ENCODE measurements at places on chromosomes 4 and X.

GRCh38 chr4:178241601-178242118, 799.4 kb upstream of the AGA start:
- DNase-seq, result no peak

DNA sequence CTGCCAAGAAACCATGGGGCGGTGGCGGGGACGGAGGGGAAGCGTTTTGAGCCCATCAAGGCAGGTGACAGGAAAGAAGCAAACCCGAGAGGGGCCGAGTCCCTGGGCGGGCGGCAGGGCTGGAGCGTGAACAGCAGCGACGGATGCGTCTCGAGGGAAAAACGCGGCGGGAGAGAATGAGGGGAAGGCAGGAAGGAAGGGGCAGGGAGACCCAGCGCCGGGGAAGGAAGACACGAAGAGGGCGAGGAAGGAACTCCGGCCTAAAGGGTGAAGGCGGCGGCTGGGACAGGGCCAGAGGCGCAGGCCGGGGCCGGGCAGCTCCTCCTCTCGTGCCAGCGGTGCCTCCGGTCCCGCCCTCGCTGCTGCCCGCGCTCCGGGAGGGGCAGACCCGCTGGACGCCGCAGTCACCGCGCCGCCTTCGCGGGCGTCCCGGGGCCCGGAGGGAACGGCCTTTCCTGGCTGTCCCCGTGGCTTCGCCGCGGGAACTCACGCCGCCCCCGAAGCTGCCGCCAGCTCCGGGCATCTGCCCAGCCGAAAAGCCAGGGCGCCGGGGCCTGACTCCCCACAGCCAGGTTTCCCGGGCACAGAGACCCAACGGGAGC, 751 bp upstream of the RGS12 start:
- DNase-seq, result no peak

DNA sequence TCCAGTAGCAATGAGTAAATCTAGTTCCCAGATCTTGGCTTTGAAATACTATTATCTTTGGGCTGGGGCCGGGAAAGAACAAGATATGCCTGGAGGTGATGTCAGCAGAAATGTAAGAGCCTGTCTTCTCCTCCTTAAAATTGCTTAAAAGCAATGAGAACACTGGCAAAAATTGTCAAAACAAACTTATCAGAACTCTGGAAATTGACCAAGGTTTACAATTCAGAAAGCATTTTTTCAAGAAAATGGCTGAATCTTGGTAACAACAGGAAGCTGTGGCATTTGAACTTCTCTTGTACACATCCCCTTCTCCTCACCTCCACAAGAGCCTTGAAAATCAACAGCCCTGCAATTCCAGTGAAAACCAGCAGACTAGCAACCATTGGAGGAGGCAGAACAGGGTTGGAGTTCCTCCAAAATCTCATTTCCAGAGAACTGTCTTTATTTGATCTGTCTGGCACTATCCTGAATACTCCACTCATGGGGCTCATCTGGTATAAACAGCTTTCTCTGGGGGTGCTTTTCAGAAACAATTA, 13.5 kb downstream of the TIMP1 start:
- no peak for DNase-seq

- no peak for DNase-seq
Observed at GRCh38 chr4:159174645-159175084, 71.8 kb downstream of the RAPGEF2 start.

DNA sequence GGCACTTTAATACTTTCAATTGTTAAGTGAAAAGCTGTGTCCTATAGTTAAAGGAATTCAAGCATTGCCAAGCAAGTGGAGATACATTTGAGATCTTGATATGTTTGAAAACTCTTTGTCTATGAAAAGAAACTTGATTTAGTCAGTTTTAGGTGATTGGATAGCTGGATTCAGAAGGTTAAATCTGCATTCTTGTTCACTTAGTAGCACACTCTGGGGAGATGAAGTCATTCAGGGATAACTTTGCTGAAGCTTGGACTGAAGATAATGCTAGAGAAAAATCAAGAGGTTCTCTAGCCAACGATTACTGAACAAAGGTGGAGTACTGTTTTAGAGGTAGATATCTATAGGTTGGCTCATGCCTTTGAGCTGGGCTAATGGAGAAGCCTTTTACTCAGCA, 90.6 kb downstream of the DCAF8L2 start:
- DNase-seq, result no peak

DNA sequence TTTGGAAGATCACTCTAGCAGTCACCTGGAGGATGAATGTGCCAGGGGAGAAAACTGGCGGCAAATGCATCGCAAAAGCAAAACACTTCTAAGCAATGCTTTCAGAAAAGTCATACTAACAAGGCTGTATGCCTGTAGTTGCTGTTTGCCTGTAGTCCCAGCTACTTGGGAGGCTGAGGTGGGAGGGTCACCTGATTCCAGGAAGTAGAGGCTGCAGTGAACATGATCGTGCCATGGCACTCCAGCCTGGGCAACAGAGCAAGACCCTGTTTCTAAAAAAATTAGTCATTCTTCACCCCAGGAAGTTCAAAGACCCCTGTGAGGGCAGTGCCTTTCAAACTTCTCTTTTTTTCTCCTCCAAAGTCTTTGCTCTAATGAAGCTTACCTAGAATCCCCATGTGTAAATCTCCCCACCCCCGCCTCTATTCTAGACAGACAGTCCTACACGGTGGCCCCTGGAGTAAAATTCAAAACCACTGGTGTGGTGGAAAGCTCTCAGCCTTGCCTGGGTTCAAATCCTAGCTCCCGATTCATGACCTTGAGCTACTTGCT, 5.5 kb downstream of the SOWAHD start:
- no peak for DNase-seq

DNA sequence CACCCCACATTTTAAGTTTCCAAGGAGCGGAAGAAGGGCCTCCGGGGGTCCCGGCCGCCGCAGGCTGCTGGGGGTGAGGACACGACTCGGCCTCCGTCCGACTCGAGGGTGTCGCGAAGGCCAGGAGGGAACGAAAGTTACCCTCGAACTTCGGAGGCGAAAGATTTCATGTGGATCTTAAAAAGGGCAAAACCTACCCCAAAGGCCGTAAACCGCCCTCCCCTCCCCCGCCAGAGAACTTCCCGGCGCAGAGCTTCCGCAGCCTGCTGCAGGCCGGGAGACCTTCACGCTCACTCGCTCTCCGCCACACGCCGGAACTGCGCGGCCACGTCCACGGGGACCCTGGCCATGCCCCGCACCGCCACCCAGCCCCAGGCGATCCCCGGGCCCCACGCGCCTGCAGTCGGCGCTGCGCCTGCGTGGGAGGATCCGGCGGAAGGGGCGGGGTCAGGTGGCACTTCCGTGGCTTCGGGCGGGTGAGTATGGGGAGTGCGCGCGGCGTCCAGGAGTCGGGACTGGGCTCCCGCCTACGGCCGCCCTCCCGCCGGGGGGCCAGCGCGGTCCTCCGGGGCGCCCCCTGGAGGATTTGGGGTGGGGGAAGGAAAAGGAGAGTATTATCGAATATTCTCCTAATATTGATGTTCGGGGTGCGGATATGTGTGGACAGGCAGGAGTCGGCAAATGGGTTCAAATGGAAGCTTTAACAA, at the start of gene MMAA:
Gene MMAA (plus strand): TSS at position 454 of the 707 bp plus-strand sequence. CDS start 19,755 bp downstream, outside the sequence.
- DNase-seq, result peak; percentile 96

DNA sequence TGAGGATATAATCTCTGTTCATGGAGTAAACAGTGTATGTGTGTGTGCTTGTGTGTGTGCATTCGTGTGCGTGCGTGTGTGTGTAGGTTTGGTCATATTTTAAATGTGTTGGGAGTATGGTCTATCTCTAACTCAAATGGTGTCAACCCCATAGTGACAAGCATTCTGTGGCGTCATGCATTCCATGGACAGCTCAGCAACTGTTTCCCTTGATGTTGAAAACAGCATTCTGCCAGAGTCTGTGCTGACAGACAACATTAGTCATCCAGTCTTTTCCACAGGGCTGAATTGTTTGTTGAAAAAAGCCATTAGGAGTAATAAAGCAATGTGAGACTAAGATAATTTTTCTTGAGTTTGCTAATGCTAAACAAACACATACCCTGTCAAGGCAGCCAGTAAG, 706.6 kb downstream of the PCDH19 start:
- no peak for DNase-seq

- DNase-seq, result peak; percentile 32
Observed at GRCh38 chr4:157978680-157979361, 194.0 kb downstream of the GASK1B start.

- peak; percentile 81 for DNase-seq
Observed at GRCh38 chr4:145828802-145829485, 109.7 kb downstream of the ZNF827 start.

DNA sequence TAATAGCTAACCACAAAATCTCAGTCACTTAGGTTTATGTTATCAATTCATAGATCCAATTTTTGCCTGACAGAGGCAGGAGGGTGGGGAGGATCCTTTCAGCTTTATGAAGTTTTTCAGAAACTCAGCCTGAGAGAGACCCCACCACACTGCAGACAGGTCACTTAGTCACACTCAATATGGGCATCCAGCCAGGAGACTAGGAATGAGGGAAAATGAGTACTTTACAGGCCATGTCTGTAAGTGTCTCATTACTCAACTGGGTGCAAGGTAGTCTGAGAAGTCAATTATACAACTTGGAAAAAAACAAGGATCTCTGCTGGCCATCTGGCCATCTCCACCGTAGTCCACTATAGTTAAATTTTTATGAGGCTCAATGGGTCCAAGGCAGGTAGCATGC, 365.9 kb downstream of the INPP4B start:
- DNase-seq, result no peak

DNA sequence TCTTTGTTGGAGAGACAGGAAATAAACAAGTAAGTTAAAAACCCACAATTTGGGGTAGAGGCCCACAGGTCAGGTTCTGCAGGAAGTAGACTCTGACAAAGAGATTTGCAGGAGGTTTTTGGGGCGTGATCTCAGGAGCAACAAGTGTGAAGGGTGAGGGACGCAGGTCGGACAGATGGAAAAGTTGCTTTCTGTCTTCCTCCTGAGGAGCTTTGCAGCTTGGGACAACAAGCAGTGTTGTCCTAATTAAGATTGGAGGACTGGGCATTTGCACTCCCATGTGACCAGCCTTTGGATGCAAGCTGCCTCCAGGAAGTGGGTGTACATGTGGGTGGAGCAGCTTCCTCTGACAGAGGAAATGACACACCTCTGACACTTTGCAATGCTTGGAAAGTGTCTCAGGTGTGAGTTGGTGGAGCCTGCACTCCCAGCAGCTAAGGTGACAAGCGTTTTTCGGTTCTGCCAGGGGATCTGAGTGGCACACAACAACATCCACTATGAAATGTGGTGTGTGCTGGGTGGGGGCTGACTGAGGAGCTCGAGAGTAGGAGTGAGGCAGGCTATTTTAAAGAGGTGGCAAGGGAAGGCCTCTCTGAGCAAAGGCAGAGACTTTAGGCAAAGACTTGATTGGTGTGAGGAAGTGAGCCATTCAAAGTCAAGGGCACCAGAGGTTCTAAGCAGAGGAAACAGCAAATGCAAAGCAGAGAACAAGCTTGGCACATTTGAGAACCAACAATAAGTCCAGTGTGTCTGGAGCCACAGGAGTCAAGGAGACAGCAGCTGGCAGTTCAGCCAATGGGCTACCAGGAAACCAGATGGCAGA, 339.8 kb upstream of the GATB start:
- DNase-seq, result peak; percentile 88
